ENCODE measurements at places on chromosomes 12 and 14.

- no peak for DNase-seq
Observed at GRCh38 chr14:94853920-94854319, 84.0 kb upstream of the GSC start.

GRCh38 chr12:48329199-48329939 lies 21.4 kb downstream of the ZNF641 start:
- DNase-seq = no peak

GRCh38 chr12:5511644-5512600 lies 80.0 kb downstream of the NTF3 start:
- DNase-seq = no peak

- no peak for DNase-seq
Observed at GRCh38 chr14:35766700-35767082, 42.4 kb downstream of the RALGAPA1 start.

DNA sequence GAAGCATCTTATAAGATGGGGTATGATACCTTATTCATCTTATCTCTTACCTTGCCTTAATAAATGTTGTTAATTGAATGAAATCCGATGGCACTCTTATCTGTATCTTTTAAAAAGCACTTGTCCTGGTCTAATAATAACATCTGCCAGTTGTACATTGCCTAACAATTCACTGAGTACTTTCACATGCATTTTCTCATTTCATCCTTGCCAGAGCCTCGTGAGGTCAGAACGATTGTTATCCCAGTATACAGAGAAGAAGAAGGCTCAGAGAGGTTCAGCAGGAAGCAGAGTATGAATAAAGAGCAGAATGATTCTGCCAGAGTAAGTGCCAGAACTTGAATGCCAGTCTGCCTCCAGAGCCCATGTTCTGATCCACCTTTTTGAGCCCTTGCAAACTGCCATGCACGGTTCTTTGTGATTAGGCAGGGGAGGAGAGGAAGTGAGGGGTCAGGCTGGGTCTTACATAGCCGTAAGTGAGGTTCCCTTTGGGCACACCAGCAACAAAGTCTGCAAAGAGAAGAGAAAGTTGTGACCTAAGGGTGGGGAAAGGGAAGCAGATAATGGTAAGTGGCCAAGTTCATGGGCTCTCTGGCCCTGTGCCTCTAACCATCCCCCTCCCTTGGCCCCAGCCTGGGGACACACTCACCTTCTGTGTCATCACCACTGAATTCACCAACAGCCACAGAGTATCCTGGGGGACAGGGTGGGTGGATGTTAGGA lies 11.7 kb downstream of the ITGA5 start:
- no peak for DNase-seq

DNA sequence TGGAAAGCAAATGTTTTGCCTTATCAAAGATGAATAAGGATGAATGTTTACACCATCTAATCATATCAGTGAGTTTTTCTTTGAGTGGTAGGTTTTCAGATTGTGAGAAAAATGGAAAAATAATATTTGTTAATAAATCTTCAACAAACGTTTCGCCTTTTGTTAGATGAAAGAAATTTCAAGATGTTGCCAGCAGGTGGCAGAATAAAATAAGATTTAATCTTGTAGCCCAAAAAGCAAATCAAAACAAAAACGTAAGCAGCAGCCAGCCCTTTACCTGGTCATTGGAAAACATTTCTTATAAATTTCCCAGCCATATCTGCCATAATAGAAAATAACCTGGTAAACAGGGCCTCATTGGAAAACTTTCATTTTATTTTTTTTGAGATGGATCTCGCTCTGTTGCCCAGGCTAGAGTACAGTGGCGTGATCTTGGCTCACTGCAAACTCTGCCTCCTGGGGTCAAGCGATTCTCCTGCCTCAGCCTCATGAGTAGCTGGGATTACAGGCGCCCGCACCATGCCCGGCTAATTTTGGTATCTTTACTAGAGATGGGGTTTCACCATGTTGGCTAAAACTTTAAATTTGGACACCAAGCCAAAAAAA lies 15.4 kb upstream of the TMEM120B start:
- peak; percentile 14 for DNase-seq

DNA sequence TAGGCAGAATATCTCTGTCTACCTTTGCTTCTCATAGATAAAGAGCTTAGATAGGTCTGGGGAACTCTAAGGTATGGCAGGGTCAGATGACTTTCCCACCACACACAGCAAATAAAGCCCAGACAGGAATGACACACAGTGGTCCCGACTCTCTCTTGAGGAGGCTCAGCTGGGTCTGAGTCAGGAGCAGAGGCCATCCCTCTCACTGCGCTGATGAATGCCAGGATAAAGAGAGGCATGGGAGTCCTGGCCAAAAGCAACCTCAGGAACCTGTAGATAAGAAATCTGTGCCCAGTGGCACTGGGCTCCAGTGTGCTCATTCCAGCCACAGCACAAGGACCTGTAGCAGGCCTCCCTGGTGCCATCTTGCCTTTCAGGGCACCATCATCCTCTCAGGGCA lies 129.4 kb upstream of the PARP11 start:
- no peak for DNase-seq

DNA sequence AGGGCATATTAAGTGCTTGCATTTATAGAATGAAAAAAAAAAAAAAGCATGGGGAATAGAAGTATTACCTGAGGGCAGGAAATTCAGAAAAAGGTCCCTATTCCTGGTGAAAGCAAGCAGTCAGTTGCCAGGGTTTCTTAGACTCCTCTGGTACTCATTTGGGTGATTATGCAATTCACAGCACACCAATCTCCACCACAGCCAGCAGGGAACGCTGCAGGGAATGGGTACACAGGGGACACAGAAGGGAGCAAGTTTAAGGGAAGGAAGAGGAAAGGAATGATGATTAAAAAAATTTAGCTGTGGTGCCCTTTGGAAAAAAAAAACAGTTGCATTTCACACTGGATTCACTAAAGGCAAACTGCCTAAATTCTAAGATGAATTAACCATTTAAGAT lies 14.2 kb downstream of the BLTP3B start:
- DNase-seq = no peak

DNA sequence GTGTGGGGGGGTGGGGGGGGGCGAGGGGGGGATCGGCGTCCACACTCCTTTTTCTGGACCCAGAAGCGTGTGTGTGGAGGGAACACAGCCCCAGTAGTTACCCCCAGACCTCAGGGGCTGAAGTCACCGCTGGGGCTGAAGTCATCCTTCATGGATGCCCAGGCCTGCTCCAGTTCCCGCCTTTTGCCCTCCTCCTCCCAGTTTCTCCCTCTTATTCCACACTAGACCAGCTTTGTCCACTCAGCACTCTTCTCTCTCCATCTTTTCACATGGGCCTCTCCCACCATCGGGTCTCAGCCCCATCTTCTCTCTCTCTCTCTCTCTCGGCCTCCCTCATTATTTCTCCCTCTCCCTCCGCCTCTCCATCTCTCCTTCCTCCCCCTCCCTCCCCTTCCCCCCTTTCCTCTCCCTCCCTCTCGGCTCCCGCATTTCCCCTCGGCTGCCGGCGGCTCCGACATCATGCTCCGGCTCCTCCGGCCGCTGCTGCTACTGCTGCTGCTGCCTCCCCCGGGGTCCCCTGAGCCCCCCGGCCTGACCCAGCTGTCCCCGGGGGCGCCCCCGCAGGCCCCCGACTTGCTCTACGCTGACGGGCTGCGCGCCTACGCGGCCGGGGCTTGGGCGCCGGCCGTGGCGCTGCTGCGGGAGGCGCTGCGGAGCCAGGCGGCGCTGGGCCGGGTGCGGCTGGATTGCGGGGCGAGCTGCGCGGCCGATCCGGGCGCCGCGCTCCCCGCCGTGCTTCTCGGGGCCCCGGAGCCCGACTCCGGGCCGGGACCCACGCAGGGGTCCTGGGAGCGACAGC lies at the start of gene P3H3:
Gene P3H3 (plus strand): TSS at position 426 of the 799 bp plus-strand sequence. CDS start 34 bp downstream, at position 460.
- no peak for DNase-seq

DNA sequence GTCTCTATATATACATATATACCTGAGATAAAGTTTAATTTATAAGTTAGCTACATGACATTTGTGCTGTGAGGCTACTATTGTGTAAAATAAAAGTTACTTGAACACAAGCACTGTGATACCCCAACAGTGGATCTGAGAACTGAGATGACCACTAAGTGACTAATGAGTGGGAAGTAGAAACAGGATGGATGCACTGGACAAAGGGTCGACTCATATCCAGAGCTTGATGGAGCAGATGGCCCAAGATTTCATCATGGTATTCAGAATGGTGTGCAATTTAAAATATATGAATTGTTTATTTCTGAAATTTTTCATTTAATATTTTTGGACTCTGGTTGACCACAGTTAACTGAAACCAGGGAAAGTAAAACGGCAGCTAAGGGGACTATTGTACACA lies 908.6 kb upstream of the MDGA2 start:
- no peak for DNase-seq

DNA sequence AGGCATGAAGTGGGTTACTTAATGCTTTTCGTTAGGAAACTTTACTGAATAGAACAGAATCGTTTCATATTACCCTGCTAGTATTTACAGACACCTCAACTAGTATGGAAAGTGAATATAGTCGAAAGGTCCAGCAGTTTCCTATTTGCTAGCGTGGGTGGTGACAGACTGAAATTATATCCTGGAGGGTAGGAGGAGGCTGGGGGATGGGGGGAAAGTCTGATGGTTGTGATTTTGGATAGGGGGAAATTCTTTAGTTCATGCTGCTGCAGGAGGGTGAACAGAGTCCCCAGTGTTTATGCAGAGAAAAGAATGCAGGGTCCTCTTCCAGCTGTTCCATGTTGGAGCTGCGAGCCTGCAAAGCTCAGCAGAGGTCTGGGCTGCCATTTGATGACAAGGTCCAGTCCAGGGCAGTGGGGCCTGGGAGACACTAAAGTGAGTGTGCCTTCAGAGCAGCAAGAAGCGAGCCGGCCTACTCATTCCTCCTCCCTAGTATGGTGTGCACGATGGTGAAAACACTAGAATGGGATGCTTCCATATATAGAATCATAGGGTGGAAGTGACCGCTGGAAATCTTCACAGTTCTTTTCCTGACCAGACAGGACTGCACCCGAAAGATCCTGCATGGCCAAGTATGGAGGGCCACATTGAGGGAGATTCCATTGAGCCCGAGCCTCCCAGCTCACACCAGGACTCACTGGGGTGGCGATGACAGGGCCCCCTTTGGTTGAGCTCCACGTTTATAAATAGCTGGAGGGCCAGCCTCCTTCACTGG lies 2.1 kb downstream of the SAMD4A start:
- DNase-seq = no peak

GRCh38 chr12:3686463-3686862 lies 66.4 kb downstream of the CRACR2A start:
- no peak for DNase-seq

DNA sequence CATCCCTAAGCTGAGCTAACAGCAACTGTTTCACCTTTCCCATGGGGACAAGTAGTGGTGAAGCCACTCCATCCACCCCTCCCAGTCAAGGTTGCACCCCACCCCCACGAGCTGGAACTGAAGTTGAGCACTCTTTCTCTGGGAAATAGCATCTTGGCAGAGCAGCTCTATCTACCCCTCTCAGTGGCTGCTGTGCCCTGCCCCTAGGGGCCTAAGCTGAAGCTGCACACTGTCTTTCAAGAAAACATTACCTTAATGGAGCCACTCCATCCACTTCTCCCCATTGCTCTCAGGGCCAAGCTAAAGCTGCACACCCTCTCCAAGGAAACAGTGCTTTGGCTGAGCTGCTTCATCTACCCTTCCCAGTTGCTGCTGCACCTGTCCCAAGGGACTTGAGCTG lies 170.6 kb upstream of the CCDC196 start:
- no peak for DNase-seq

DNA sequence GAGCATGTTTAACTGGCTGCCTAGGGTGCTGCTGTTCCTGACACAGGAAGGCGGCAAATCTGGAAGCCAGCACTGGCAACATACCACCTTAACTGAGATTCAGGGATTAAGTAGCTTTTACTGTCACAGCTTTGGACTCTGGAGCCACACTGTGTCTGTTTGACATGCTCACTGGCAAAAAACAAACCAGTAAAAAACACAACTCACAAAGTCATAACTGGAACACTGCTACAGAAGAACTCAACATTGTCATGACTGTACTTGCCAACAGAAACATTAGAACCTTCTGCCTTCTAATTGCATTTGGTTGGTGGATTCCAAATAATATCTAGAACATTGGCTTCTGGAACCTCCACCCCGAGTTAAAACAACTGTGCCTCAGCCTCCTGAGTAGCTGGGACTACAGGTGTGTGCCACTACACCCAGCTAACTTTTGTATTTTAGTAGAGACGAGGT lies 117.6 kb downstream of the TTC6 start:
- DNase-seq = no peak

GRCh38 chr12:116597886-116598285 lies 38.7 kb downstream of the MAP1LC3B2 start:
- DNase-seq = no peak

DNA sequence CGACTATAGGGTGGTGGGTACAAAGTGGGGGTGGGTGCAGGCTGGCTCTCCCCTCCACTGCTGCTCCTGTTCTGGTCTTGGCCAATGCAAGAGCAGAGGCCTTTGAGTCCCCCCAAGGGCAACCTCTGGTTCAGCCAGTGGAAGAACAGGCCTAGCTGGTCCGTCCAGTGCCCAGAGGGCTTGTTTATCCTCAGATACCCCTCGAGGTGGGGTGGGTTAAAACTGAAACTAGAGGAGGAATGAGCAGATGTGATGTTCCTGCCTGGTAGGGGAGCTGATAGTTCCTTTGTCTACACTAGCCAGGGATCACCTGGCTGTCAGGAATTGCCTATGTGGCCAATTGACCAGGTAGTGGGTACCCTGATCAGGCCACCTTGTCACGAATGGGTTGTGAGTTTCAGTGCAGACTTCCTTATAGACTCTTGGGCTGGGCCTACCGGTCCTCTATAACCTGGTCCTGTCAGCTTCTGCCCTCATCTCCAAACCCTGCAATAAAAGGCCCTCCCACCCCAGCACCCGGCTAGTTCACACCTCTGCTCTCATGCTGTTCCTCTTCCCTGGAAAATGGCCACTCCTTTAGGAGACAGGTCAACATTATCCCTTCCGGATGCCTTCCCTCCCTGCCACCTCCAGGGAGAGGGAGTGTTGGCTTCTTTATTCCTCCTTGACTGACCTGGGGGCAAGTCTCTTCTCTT lies 10.7 kb upstream of the HSP90AA1 start:
- DNase-seq = no peak

- no peak for DNase-seq
Observed at GRCh38 chr12:113424456-113424855, 2.3 kb downstream of the SDSL start.

GRCh38 chr12:12088147-12088546 lies 17.4 kb downstream of the BCL2L14 start:
- no peak for DNase-seq

GRCh38 chr14:100895411-100895810 lies 8.1 kb downstream of the RTL1 start:
- no peak for DNase-seq

- DNase-seq = no peak
Observed at GRCh38 chr14:85852906-85853305, 323.0 kb downstream of the FLRT2 start.

DNA sequence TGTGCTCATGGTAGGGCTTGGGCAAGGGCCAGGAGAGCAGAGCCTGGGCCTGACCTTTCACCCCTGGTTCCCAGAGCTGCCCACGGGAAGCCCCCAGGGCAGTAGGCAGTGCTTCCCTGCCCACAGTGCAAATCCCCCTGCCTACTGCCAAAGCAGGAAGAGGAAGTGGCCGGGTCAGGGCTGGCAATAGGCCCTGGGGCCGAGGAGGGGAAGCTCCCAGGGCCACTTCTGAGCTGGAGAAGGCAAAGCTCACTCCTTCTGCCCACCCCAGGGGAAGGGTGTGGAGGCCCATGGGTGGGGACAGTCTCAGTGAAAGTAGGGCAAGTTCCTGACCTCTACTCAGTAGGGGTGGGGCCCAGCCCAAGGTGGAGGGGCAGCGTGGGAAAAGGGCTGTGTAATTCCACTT lies 5.4 kb upstream of the NR4A1 start:
- DNase-seq = no peak

All from NCI-H1048 (cell line).